Inflammatory macrophage treated with lipopolysaccharide for 4 hours (primary cell): ENCODE measurements at places on chromosomes 16 and 17.

GRCh38 chr17:72236980-72237633 lies 116.3 kb downstream of the SOX9 start:
- DNase-seq, result no peak

GRCh38 chr16:77059446-77059845 lies 131.5 kb upstream of the MON1B start:
- no peak for DNase-seq

- DNase-seq, result no peak
Measured at GRCh38 chr16:2066139-2066538, 18.4 kb downstream of the TSC2 start.

GRCh38 chr17:61770752-61771533 lies 92.4 kb downstream of the BRIP1 start:
- DNase-seq, result no peak

DNA sequence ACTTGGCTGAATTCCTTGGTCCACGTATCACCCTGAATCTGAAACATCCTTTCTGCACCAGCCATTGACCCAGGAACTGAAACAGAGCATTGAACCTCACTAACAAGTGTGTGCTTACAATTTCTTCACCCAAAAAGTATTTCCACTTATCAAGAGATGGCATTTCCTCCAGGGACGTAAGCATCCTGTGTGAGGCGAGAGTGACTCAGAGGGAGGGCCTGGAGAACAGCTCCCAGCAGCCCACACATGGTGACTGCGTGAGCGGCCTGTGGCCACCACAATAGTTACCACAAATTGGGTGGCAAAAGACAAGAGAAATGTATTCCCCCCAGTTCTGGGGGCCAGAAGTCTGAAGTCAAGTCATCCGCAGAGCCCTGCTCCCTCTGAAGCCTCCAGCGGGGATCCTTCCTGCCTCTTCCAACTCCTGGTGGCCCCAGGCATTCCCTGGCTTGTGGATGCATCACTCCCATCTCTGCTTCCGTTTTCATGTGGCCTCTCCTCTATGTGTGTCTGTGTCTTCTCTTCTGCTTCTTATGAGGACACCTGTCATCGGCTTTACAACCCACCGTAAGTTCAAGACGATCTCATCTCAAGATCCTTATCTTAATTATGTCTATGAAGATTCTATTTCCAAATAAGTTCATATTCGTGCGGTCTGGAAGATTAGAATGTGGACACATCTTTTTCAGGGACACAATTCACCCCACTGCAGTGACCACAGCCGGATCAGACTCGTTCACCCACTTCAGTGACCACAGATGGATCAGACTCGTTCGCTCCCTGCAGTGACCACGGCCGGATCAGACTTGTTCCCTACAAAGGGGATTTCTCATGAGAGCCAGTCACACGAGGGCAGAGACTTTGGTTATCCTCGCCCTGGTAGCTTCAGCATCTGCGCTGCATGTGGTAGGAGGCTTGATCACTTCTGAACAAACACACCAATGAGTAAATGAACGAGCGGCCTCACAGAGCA lies 122.6 kb upstream of the FOXF1 start:
- DNase-seq, result peak; percentile 67

GRCh38 chr16:14600164-14600563 lies 29.9 kb downstream of the PARN start:
- peak; percentile 9 for DNase-seq
